ENCODE measurements at places on chromosomes 6 and 20.

- DNase-seq, result no peak
Observed at GRCh38 chr6:33423777-33424176, 3.9 kb downstream of the SYNGAP1 start.

DNA sequence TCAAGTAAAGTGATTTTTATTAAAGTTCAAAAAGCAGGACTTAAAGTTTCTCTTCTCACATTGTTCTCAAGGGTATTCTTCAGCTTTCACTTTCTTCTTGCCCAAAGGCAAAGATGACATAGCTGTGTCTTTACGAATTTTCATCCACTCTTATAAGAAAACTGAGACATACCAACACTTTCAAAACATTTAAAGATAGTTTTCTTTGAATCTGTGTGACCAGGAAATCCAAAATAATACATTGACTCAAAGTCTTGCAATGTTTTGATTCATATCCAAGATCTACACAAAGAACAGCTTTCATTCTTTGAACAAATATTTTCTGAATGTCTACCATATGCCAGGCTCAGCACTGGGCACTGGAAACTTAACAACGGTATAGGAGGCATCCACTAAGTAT lies 117.9 kb downstream of the SIM1 start:
- no peak for DNase-seq

GRCh38 chr6:26330859-26331217 lies 34.2 kb upstream of the BTN3A2 start:
- no peak for DNase-seq

DNA sequence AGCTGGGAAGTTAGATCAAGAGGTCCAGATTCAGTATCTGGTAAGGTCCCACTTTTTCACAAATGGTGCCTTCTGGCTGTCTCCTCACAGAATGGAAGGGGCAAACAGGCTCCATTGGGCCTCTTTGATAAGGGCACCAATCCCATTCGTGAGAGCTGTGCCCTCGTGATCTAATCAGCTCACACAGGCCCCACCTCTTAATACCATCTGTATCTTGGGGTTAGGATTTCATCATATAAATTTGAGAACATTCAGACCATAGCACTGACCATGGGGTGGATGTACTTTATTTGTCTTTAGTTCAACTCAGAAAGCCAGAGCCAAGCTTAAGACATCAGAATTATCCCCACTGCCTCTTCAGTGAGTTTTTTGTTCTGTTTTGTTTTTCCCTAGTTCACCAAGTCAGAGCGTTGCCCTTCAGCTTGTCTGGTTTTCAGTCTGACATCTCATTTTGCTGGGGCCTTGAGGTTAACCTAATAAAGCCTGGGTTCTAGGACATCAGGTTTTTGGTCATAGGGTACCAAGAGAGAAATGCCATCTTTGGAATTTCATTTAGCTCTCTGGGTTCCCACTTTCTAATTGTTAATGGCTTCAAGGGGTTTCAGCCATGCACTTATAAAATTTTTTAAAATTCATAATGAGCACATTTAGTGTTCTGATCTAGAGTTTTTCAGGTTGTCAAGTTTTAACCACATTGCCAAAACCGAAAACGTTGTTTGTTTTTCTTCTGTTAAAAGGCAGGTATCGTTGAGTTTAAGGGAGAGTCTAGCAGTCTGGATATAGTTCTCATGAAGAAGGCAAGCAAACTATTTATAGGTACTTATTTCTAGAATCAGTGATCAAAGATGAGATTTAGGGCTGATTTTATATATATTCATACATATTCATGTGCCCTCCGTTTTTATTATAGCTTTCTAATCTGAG lies 19.0 kb downstream of the SENP6 start:
- no peak for DNase-seq

DNA sequence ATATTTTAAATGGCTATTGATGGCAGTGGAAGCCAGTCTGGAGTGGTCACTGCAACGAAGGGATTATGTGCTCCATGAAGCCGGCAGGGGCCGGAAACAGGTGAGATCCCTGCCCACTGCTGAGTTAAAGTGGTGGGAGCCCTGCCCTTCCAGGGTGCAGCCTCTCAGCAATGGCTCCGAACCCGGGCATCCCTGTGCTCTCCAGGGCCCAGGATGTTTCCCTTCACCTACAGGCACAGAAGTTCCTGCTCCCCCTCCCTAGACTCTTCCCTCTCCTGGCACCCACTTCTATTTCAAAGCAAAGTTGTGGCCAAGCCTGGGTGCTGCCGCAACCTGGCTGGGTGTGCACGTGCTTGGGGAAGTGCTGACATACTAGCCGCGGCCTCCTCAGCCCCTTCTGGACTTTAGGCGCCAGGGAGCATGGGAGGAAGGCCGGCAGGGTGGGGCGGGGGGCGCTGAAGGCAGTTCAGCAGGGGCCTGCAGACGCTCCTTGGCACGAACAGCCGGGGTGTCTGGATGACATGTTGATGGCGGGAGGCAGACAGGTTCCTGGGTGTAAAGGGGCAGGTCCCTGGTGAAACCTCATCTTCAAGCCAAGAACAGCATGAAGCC lies 452.3 kb downstream of the HTR1B start:
- DNase-seq, result no peak

DNA sequence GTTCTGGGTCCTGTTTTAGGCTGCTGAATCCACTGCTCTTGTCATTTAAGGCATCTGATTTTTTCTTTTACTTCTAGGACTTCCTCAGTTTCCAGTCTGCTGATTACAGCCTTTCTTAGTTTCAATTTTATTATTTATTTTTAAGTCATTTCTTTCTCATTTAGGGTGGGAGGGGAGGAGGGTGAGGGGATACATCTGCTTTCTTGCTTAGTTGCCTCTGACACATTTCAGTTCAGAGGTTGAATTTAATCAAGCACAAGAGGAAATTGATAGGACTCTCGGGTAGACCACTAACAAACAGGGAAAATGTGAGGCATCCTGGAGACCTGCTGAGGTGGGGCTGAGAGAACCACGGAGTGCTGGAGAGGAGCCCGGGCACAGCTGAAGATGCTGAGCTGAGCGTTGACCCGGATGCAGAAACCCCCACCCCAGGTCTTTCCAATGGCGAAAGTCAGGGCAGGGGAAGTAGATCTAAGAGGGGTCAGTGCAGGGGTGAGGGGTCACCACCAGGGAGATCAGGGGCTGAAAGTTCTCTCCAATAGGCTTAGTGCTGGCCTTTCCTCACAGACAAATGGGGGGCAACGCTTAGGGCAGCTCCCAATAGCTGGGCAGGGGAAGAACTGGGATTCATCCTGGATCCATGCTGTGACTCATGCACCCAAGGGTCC lies 7.6 kb upstream of the TREML2 start:
- no peak for DNase-seq

DNA sequence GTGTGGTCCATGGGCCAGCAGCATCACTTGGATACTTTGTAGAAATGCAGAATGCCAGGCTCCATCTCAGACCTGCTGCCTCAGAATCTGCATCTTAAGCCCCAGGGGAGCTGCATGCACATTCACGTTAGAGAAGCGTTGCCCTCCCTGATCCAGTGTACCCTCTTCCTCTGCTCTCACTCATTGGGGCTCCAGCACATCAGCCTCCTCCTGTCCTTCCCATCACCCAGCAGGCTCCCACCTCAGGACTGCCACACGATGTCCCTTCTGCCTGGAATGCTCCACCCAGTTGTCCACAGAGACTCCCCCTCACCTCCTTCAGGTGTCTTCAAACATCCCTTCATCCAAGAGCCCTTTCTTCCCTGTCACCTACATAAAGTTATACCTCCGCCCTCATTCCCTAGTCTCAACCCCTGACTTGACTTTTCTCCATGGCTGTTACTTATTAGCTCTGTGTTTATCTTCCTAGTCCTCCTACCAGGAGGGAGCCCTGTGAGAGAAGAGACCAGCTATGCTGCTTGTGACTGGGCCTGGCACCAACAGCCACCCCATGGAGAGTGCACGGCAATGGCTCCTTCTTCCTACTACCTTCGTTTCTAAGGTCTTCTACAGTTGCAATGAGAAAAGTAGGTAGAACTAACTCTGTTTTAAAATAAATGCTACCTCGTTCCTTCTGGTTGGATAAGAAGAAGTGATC lies 3.3 kb upstream of the ACSS1 start:
- DNase-seq, result no peak

DNA sequence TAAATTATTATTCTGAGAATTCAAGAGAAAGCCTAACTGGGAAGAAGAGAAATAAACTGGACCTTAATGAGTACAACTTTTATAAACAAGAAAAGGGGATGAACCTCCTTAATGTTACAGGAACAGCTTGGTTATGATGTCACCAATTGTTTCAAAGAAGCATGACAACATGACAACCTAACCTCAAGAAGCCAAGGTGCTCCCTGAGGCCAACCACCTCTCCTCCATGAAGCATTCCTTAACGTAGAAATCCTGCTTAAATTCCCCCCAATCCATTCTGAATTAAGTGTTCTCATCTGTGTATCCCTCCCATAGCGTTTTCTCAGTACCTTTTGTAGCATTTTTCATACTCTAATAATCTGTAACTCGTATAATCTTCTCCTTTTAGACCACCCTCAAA lies 1.7 kb downstream of the HBS1L start:
- no peak for DNase-seq

DNA sequence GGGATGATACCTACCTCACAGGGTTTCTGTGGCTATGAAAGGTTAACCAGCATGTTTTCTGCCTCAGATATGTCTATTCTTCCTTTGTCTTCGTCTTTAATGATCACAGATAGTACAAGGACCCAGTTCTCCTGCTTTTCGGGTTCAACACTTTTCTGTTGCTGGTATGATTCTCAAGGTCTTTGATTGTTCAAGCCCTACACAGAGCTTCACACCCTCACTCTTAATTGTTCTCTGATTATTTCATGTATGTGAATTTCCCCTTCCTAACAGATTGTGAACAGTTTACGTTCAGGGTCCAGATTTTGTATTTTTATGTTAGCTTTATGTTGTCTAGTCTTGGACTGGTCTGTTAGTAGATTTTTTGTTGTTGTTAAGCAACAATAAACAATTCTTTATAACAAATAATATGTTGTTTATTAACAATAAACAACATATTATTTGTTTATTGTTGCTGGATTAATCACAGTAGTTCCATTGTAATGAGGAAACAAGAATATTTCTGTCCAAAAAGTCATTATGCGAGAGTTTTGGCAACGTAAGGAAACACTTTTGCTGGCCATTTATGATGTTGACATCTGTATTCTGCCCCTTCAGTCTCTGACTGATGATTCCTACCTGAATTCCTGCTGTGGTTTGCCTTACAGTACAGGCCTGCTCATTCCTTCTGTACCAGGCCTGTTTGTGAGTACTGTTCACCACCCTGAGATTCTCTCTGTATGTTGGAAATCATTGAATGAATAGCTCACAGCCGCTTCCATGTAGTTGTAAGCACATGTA lies 27.2 kb upstream of the TULP4 start:
- no peak for DNase-seq

GRCh38 chr6:12649325-12649724 lies 67.2 kb upstream of the PHACTR1 start:
- no peak for DNase-seq

DNA sequence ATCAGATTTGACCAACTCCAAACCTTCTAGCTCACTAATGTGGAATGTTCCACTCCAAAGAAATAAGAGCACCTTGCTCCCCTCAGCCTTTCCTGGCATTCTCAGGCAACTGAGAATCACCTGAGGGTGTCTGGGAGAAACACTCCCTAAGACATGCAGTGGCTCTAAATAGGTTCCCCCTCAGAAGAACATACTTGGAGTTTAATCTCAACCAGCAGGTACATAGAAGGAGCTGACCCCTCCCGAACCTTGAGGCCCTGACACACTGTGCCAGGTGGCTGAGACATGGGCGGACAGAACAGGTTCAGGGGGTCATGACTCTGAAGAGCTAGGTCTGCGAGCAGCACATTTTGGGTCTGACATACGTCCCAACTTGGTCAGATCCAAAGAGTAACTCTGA lies 107.6 kb upstream of the MAP3K4 start:
- no peak for DNase-seq

- no peak for DNase-seq
Observed at GRCh38 chr6:4533576-4533975, 242.6 kb upstream of the CDYL start.

GRCh38 chr20:56865055-56865454 lies 235.9 kb downstream of the TFAP2C start:
- DNase-seq, result no peak

- peak; percentile 74 for DNase-seq
Observed at GRCh38 chr6:3157131-3157933, at the start of gene TUBB2A. Gene TUBB2A (minus strand): TSS chr6:3157544. CDS start chr6:3157463, 81 bp downstream.

DNA sequence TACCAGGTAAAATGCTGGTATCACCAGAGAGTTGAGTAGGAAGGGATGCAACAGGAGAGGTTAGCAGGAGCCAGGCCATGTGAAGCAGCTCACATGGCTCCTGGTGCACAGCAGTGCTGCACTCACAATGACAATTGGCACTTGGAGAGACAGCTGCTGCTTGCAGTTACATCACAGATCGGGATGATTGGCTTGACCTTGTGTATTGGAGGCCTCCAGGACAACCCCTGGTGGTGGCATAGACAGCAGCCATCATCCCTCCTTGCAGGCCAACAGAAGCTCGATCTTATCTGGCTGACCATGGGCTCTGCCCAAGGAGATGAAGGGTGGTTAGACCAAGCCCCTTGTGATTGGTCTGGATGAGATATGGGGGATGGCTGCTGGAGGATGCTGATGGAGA lies 73.0 kb downstream of the EYA2 start:
- DNase-seq, result no peak

DNA sequence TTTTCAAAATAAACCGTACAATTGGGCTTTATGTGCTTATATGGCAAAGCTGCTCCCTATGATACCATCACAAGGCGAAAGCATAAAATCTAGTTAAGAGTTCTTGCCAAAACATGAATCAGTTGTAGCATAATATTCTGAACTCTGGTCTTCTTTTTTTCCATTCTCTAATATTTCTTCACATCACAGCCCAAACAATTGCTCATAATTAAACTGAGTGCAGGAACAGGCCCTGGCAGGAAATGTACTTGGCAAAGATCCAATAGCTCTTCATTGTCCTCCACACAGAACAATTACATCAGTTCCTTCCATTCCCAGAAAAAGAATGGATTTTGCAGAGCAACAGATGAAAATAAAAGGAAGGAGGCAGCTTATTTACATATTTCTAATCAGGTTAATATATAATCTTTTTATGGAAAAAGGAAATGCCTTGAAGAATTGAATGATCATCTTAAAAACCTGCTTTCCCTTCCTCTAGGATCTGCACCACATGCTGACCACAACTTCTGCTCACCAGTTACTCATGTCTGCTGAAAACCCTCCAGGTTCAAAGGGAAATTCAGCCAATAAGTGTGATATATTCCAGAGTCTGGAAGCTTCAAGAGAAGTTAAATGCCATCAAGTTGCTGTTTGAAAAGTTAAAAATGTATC lies 123.3 kb upstream of the COL21A1 start:
- no peak for DNase-seq

- DNase-seq, result no peak
Observed at GRCh38 chr20:32975698-32976674, 28.2 kb downstream of the SUN5 start.

DNA sequence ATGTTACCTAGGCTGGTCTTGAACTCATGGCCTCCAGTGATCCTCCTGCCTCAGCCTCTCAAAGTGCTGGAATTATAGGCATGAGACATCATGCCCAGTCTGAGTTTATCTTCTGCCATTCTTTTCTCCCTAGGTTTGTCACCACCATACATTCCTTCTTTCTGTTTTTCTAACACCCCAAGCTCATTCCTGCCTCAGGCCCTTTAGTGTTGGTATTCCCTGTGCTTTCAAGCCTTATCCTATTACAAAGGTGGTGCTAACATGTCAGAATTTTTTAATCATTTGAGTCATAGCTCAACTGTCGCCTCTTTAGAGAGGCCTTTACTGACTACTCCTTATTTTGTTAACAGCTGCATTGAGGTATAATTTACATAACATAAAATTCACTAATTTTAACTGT lies 221.1 kb upstream of the PRSS16 start:
- no peak for DNase-seq

- no peak for DNase-seq
Observed at GRCh38 chr6:133877116-133877515, 11.8 kb upstream of the TCF21 start.
